Uterus (tissue), 4 donors: ENCODE measurements at places on chromosomes 7 and 10. TPM values are rescaled to one million over a fixed set of nuclear protein-coding genes. Genes with fewer than 3 reads are reported as not detected.

The ZNF365 gene
- not detected for total RNA-seq

The SLC29A4 gene
- 5.0 TPM for total RNA-seq

The KNDC1 gene
- under 0.01 TPM for total RNA-seq

The CCDC3 gene
- total RNA-seq, result 7.9 TPM

The OPN4 gene
- total RNA-seq, result not detected

The CC2D2B gene
- total RNA-seq, result 6.7 TPM

The ZNF12 gene
- 33.6 TPM for total RNA-seq

The EXOC6 gene
- 4.9 TPM for total RNA-seq

The CTBP2 gene
- total RNA-seq, result 65.9 TPM

The RPEL1 gene
- total RNA-seq, result 0.26 TPM

The C7orf57 gene
- not detected for total RNA-seq

The PILRA gene
- 20.6 TPM for total RNA-seq

The SLC16A9 gene
- 18.2 TPM for total RNA-seq

The ZDHHC4 gene
- 48.2 TPM for total RNA-seq

The MYH16 gene
- total RNA-seq, result not detected

The CTTNBP2 gene
- 16.4 TPM for total RNA-seq

The ABCC2 gene
- 0.29 TPM for total RNA-seq

The RBM48 gene
- 16.5 TPM for total RNA-seq

The ADAMTS14 gene
- 0.18 TPM for total RNA-seq

The LRRC61 gene
- 41.2 TPM for total RNA-seq

The PNLIP gene
- total RNA-seq, result not detected

The C10orf53 gene
- total RNA-seq, result not detected

The TMEM106B gene
- total RNA-seq, result 84.3 TPM

The CALCR gene
- not detected for total RNA-seq

The PALD1 gene
- total RNA-seq, result 1.8 TPM

The ACTL6B gene
- not detected for total RNA-seq

The NUDT1 gene
- total RNA-seq, result 7.6 TPM

The ECHDC3 gene
- total RNA-seq, result 7.9 TPM

The ZNF239 gene
- total RNA-seq, result 1.8 TPM

The MALRD1 gene
- total RNA-seq, result 6.2 TPM

The SPDYE5 gene
- total RNA-seq, result not detected

The PKD1L1 gene
- 0.41 TPM for total RNA-seq

The DIP2C gene
- total RNA-seq, result 40.5 TPM

The EXOC4 gene
- total RNA-seq, result 103 TPM

The STEAP4 gene
- 57.4 TPM for total RNA-seq
